Dorsolateral prefrontal cortex (tissue), 122 donors: ENCODE measurements at places on chromosomes 7 and 10.
A peak's percentile ranks its signal among the peaks of the same experiment; 100 is the strongest.

DNA sequence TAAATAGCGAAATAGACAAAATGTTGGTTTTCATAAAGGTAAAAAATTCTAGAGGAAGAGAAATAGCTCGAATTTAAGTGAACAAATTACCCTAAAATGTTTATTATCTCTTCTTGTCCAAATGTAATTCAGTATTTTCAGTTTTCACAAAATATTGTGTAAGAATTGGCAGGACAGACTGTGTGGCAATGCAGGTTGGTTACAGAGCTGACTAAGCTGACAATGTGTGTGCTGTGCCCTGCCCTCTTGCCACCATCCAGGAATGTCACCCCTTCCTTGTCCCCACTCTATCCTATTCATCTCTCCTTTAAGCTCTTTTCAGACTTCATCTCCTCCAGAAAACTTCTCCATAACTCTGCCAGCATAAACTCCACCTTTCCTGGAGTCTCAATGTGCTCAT lies 46.1 kb downstream of the COL28A1 start:
- DNase-seq: no peak

DNA sequence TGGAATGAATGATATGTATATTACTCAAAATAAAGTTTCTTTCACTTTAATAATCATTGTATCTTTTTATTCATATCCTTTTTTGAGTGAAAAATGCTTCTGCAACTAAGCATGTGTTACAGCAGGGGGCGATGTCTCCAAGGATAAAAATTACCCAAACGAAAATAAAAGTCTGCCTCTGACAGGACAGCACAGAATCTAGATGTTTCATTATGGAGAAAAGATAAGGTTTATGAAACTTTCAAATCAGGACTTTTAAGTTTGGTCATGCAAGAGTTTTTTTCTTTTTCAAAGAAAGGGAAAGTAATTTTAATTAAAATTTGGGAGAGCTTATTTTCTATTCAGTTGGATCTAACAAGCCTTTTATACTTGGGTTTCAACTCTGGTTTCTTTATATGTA lies 48.4 kb downstream of the TES start:
- DNase-seq: no peak

- peak; percentile 46 for DNase-seq
Measured at GRCh38 chr10:91551856-91552255, 81.0 kb downstream of the PPP1R3C start.

GRCh38 chr10:91909117-91909677 lies at the start of gene FGFBP3:
Gene FGFBP3, minus strand, starts transcription at chr10:91909486. Its CDS starts 517 bp downstream, at chr10:91908969.
- DNase-seq: no peak

DNA sequence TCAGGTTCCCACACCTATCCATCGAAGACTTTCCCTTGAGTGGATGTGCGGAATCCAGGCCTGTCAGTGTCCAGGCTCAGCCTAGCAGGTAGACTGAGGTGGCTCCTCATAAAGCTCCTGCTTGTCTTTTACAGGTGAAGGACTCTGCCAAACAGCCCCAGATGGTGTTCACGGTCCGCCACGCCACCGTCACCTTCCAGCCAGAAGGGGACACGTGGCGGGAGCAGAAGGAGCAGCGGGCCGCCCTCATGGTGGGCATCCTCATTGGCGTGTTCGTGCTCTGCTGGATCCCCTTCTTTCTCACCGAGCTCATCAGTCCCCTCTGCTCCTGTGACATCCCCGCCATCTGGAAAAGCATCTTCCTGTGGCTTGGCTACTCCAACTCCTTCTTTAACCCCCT lies 13.9 kb downstream of the HTR5A start:
- DNase-seq: no peak
